SK-N-SH (cell line): ENCODE measurements at places on chromosomes 4 and X. TPM values are rescaled to one million over a fixed set of nuclear protein-coding genes. Genes with fewer than 3 reads are reported as not detected.

Gene SYP
- polyA plus RNA-seq = 0.76 and 0.93 TPM in 2 replicates

Gene RAB9B
- polyA plus RNA-seq = 0.64 and 0.96 TPM in 2 replicates

GRCh38 chrX:64338296-64338695 lies 57.0 kb downstream of the MTMR8 start:
- DNase-seq = no peak

- peak; percentile 80 for DNase-seq
Observed at GRCh38 chr4:41883988-41884734, 51.1 kb upstream of the TMEM33 start.

DNA sequence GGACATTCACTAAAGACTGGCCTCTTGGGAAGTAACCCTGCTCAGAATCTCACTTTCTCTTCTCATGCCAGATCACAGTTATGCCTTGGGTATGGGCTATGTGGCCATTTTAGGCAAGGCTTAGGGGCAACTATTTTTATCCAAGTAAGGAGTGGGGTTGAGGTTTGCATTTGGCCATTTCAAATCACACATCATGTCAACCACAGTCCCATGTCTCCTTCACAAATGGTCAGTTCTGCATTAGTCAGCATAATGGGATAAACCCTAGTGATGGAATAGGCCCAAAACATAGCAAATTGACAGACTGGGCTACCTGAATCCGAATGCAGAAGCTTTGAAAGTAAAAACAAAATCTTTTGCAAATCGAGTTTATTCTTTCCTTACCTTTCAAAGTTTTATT lies 827 bp upstream of the RTL3 start:
- DNase-seq = no peak
